Brain microvascular endothelial cell (primary cell): ENCODE measurements at places on chromosomes 1 and 21.

- no peak for DNase-seq
These were observed 77.7 kb downstream of the CYYR1 start for GRCh38 chr21:26495283-26495849.

GRCh38 chr1:160778976-160779375, 17.0 kb upstream of the LY9 start:
- no peak for DNase-seq

DNA sequence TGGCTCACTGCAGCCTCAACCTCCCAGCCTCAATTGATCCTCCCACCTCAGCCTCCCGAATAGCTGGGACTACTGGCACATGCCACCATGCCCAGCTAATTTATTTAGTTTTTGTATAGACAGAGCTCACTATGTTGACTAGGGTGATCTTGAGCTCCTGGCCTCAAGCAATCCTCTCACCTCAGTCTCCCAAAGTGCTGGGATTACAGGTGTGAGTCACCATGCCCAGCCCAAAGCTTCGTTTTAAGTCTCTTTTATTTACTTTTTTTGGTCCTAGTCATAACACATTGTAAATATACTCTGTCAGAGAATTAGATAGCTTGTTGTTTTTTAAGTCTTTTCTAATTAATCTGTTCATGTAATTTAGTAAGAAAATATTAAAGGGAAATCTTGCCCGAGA, 42.8 kb downstream of the KCNK1 start:
- no peak for DNase-seq

DNA sequence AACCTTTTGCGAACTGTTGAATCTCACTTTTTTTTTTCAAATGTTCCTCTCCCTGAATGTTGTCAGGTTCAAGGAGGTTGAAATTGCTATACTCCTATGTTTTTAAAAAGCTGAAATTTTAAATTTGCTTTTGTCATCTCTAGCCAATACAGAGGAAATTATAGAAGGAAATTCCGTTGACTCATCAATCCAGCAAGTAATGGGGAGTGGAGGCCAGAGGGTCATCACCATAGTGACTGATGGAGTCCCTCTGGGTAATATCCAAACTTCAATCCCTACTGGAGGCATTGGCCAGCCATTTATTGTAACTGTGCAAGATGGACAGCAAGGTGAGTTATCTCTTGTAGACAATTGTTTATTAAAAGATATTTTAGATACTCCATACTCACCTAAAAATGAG, 36.3 kb downstream of the GABPB2 start:
- DNase-seq: peak; percentile 62

- no peak for DNase-seq
These were observed 10.9 kb upstream of the SH2D1B start for GRCh38 chr1:162422662-162423375.

GRCh38 chr21:15229390-15229789, 164.6 kb upstream of the NRIP1 start:
- no peak for DNase-seq

GRCh38 chr1:51955797-51956527, 34.5 kb downstream of the RAB3B start:
- DNase-seq: no peak

DNA sequence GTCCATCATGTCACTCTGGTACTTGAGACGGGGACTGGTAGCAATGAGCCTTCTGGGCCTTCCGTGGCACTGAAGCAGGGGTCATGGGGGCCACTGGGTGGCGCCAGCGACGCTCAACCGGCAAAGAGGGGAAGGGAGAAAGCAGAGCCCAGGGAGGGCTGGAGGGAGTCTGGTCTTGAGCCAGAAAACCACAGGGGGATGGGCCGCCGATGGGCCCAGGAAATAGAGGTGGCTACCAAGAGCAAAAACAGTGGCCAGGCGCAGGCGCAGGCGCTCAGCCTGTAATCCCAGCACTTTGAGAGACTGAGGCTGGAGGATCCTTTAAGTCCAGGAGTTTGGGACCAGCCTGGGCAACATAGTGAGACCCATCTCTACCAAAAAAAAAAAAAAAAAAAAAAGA, 21.8 kb downstream of the EXOC8 start:
- no peak for DNase-seq

GRCh38 chr1:231629132-231629531, 2.5 kb downstream of the DISC1 start:
- peak; percentile 38 for DNase-seq

- no peak for DNase-seq
These were observed 405.3 kb downstream of the TGFB2 start for GRCh38 chr1:218750216-218750970.

DNA sequence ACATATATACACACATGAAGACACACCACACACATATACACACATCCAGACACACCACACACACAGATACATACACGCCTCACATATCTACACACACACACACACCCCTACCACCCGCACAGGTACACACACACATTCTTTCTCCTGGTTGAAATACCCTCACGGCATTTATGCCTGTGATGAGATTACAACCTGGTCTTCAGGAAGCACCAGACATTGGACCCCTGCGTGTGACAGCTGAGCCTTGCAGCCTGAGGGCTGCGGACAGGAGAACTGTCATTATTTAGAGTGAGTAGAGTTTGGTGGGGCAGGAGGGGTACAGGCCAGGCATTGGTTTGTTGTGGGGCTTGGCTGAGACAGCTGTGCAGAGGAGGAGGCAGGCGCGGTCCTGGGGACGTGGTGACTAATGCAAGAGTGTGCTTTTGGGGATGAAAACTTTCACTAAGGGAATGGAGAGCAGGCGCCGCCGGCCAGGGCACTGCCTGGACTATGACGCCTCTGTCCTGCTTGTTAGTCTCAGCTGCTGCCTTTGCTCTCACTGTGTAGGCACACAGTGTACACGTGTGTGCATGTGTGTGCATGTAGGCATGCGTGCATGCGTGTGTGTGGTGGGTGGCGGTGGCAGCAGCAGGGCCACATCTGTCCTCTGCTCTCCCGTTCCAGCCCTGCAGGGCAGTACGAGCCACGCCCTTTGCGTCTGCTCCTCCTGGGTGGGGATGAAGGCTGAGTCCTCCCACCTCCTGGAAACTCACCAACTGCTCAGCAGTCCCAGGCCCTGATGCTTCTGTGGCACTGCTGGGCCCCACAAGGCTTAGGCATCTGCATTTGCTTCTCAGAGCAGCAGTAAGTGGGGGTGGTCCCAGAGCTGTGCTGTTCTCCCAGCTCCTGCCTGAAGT, 57.6 kb downstream of the SPSB1 start:
- DNase-seq: no peak

DNA sequence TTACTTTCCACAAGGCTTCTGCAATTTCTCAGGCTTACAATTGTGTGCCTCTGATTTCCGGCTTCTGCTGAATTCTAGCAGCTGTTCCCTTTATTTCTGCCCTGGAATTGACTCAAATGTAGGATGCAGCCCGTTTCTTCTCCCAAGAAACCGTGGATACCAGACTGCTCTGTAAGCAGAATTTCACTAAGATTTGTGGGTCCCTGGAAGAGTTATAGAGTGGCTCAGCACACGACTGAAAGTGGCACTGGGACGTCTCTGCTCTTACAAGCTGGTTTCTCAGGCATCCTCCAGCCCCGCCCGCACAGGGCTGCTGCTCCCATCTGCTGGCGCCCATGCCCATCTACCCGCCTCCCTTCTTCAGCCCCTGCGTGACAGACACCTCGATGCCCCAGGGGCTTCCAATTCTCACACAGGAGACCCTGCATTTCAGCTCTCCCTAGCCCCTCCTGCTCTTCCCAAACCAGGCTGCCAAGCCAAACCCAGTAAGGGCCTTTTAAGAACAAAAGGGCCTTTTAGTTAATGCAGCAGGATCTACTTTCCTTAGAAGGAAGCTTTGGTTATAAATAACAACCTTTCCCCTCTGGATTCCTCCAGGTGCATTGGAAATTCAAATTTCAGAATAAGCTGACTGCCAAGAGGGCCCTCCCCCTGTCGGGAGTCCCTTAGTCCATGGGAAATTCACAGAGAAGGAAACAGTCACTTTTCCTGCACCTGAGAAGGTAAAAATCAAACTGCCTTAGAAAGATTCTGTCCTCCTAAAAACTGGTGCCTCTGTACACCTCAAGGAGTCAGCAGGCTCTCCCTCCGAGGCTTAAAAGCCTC, 45.4 kb upstream of the TENT5B start:
- DNase-seq: no peak

DNA sequence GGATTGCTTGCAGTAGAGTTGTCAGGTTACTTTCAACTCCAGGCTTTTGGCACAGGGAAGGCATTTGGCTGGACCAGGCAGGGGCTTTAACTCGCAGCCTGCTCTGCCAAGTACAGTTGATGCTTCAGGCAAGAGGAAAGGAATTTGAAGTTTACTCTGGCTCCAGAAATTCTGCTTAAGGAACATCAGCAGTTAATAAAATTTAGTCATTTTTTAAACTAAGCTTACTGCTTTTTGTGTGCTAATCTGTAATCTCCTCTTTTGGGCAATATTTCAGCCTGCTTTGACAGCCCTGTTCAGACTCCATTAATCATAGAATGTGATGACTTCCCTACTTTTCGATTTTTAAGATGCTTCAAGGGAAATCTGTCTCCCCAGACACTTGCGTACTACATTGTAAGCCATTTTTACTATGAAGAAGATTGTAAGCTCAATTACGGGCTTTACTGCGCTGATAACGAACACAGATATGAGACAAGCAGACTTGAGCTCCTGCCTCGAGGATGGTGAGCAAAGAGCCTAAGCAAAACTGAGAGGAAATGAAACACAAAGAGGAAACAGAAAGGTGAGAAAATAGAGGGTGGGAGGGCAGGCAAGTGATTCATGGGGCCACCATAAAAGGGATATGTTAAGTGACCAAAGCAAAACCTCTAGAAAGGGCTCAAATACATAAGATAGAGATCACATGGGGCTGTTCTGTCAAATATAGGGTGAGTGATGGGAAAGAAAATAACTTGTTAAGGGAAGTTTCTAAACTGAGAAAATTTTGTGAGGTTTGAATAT, 76.6 kb upstream of the VAV3 start:
- DNase-seq: no peak

DNA sequence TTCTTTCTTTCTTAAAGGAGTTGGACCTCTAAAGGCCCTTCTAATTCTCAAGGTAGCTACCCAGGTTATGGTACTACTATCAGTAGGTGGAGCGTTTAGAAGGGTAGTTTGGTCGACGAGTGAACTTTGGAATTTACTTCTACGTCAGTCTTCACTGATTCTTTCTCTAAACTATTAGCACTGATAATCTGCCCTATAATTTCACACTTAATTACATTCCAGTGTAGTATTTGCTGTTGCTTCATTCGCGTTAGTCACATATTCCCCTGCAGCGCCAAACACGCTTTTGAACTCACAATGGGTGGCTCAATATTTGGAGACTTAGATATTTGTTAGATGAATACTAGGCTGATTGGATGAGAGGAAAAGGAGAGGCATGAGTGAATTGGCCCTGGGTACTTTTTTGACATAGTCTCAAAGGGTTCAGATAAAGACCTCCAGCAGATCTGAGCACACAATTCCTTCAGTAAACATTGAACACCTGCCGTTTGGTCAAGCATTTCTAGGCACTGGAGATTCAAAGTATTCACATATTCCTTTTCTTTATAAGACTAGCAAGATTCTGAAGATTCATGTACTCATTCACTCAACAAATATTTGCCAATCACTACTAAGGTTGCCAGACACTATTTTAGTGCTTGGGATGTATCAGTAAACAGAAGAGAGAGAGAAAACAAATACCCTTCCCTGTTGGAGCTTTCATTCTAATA, 929 bp upstream of the FOXJ3 start:
- peak; percentile 36 for DNase-seq

DNA sequence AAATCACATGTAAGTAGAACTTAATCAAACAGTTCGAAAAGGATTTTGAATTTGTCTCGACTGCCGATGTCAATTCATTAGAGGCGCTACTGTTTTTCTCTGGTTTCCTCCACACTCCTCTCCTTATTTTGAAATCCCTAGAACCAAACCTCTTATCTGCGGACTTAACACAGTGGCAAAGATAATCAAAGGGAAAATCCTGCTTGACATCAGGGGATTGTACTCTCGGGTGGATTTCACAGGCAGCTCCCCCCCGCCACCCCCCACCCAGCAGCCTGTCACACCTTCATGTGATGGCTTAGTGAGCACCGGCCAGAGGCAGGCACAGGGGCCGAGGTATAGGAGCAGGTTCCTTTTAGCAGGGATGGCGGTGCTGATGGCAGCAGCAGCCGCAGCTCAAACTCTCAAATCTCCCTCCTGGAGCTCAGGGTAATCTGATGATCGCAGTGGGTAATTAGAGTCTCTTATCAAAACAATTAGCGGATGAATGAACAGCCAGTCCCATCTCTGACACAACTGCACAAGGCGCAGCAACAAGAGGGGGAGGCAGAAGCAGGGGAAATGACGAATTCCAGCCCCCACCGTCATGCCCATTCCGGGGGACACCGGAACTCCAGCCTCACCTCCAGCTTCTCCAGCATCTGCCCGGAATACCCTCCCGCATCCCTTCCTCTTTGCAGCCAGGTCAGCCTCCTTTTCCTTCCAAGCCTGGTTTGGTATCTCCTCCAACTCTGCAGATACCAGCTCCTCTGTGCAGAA, 80.3 kb downstream of the SSBP3 start:
- DNase-seq: no peak

DNA sequence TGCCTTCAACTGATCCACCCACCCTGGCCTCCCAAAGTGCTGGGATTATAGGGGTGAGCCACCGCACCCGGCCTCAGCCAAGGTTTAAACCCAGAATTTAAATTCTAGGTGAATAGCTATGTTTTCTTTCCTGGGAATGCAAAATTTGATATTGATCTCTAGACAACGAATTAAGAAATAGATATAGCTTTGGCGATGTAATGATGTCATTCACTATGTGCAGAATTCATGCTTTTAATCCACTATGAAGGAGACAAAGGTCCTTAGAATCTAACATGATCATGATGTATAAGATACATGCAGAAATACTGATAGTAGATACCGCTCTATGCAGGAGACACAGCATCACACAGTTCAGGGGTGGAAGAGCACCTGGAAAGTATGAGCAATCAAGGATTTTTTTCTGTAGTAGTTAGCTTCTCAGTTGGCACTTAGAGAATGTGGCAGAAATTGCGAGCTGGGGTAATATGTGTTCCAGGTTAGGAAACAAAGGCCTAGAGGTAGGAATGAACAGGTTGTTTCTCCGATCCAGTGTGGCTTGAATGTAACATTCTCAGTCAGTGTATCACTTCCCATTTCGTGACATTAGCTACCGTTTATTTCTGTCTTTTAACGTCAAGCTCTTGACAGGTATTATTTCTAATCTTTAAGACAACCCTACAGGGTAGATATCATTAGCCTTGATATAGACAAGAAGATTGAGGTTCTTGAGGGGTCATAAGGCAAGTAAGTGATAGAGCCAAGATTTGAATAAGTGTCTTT, 3.0 kb upstream of the CEP350 start:
- no peak for DNase-seq

GRCh38 chr1:229237320-229237719, 33.6 kb upstream of the RAB4A start:
- DNase-seq: no peak
